ENCODE measurements at places on chromosomes 11 and 22.

- DNase-seq, result no peak
Observed at GRCh38 chr11:19664886-19665548, 47.6 kb upstream of the NAV2 start.

DNA sequence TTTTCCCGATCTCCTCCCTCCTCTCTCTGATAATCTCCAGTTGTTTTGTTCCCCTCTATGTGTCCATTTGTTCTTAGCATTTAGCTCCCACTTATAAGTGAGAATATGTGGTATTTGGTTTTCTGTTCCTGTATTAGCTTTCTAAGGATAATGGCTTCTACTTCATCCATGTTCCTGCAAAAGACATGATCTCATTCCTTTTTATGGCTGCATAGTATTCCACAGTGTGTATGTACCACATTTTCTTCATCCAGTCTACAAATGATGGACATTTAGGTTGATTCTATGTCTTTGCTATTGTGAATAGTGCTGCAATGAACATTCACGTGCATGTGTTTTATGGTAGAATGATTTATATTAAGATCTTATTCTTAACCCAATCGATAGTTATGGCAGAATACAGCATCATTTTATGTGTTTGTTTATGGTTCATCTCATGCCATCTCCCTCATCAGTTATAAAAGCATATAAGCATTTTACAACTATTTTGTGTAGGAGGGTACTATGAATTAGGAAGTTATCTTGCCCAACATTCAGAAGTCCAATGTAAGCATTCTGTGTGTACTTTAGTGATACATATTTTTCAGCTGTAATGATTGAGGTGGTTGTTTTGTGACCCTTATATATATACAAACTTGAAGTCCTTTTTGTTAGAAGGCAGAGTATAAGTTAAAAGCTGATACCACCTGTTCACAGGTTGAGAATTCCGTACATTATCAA is 3.2 kb downstream of the MS4A3 start:
- no peak for DNase-seq

DNA sequence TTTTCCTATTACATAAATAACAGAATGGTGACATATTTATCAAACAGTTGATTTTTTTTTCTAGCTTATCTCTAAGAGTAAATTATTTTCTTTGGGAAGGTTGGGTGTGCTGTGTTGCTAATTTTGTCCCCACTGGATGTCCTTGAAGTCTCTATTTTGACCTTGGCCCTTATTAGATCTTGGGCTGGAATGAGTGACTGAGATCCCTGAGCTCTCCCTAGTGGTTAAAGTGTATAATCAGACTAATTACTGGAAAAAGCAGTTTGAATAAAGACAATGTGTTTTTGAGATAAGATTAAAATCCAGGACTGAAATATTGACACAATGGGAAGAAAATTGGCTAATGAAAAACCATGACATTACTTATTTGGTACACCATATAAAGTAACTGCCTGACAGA is 56.1 kb downstream of the AASDHPPT start:
- DNase-seq, result no peak

- DNase-seq, result no peak
Observed at GRCh38 chr11:67041602-67042001, 15.0 kb upstream of the RHOD start.

DNA sequence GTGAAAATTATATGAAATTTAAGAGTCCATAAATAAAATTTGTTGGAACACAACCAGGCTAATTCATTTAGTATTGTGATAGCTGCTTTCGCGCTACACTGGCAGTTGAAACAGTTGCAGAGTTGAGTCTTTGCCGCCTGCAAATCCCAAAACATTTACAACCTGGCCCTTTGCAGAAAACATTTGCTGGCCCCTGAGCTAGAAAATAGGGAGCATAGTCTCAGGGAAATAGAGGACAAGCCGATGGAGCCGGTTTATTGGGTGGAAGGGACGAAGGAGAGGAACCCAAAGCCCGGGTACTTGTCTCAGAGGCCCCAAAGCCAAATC is 527 bp upstream of the SAC3D1 start:
- no peak for DNase-seq

DNA sequence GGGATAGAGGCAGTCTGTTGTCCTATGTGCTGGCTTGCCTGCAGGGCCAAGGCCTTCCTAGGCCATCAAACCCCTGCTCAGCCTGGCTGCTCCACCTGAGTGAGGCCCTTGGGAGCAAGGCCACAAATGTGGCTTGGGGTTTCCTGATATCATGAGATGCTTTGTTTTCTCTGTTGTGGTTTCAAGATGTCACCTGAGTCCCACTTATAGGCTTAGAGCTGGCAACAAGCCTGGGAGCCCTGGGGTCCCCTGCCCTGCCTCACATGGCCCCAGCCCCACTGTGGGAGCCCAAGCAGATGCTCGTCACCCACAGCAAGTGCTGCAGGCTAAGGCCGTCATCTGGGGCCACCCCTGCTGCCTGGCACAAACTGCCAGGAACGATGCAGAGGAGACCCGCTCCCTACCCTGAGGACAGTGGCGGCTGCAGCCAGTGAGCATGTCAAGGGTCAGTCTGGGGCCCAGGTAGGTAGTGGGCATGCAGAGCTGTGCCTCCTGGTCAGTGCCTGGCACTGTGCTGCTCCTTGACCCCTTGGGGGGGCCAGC is 75.4 kb upstream of the KCNQ1OT1 start:
- DNase-seq, result no peak

DNA sequence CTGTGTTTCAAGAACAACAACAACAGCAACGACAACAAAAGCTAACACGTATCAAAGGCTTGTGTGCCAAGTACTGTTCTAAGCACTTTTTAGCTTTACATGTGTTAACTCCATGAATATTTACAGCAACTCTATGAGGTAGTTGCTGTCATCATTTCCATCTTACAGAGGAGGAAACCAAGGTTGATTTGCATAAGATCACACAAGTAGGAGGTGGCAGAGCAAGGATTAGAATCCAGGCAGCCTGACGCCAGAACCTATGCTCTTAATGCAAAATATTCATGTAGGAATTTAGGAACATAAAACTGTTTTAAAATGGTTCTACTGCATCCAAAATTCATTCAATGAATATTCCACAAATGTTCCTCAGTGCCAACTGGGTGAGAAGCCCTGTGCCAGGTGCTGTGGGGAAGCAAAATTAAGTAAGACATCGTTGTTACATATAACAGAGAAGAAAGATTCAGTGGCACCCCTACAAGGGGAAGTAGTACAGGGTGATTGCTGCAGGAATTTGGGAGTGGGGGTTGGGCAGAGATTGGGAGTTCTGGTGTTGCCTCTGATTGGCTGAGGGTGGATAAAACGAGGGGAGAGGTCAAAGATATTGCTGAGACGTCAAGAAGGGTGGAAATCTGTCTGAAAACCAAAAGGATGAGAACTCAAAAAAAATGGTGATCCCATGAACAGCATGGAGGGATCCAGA is 86.1 kb upstream of the ARHGAP20 start:
- DNase-seq, result no peak

- no peak for DNase-seq
Observed at GRCh38 chr11:47028195-47029093, 91.9 kb downstream of the CSTPP1 start.

- no peak for DNase-seq
Observed at GRCh38 chr11:109783840-109784239, 309.4 kb upstream of the ZC3H12C start.

GRCh38 chr22:41782316-41782715 is 18.2 kb upstream of the CCDC134 start:
- DNase-seq, result peak; percentile 22

DNA sequence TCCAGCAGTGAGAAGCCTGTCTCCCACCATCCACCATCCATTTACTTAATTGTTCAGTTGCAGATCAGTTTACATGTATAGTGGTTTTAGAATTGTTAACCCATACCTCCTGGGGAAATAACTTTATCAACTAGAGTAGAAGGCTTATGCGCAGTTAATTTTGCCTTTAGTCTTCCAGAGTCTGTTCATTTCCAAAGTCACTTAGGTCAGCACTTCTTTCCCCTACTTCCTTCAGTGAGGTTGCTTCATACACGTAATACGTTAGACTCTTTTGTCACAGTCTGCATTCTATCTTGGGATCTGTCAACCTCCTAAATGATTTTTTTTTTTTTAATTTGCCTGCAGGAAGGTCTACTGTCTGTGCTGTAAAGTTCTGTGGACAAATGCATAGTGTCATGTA is 495.6 kb upstream of the ISX start:
- DNase-seq, result no peak

DNA sequence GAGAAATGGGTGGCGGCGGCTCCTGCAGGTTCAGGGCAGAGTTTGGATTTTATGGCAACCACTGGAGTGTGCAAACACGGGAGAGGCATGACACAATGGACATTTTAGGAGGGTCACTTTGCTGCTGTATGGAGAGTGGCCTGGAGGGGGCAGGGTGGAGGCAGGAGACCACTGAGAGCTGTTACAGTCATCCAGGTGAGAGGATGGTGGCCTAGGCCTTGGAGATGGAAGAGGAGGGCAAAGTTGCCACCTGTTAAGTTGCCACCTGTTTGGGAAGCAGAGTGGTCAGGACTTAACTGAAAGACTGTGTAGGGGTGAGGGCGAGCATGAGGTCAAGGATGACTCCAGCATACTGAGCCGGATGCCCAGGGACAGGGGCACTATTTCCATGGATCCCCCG is 2.3 kb upstream of the RAD9A start:
- DNase-seq, result peak; percentile 53

DNA sequence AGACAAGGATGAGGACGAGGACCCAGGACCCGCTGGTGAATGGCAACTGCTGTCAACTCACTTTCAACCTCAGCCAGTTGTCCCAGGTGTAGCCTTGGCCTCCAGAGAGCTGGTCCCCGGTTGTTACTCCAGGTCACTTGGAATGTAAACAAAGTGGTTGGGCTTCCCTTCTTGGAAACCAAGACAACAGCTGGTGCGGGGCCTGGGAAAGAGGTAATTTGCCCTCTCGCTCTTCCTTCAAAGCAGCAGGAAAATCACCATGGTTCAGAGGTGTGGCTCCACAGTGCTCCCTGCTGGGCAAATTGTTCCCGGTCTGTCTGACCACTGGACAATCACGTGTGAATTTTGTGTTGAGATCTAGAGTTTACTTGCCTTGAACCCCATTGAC is 15.0 kb downstream of the SLC1A2 start:
- DNase-seq, result no peak

DNA sequence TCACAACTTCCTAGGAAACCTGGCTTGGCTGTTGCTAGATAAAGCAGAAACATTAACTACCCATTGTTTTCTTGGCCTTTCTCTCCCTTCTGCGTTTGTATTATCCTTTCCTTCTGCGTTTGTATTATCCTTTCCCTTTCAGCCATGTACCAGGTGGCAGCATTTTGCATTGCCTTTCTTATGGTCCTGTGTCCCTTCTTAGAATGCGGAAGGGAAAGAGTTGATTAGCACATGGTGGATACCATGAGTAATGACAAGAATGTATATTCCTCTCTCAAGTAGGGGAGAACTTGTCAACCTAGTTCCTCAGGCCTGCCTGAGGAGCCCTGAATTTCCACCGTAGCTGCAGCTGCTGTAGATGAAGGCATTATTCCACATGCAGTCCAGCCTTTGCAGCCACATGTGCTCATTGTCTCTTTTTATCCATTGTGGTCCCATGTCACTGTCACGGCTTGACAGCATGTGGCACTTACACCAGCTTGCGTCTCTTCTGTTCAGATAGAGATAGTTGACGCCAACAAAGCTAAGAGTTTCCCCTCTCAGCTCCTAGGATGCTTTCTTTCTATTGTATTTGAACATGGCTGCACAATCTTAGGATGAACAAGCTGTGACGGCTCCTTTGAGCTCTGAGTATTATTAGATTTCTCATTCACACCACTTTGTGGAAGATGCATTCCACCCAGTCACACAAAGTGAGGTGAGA is 44.8 kb downstream of the SLN start:
- no peak for DNase-seq

DNA sequence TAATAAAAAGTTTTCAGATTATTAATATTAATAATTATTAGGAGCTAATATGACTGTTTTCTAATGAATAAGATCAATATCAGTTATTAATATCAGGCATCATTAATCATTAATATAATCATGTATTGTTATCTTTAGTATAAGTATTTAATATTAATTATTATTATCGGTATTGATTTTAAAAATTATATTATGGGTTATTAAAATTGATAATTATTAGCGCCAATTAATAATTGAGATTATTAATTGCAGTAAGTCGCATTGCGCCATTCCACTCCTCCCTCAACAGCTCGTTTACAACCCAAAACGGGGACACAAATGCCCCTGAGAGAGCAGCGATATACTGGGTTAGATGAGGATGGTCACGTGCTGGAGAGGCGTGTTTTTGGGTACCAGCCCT is 20.2 kb downstream of the XNDC1N start:
- no peak for DNase-seq

- DNase-seq, result no peak
Observed at GRCh38 chr11:1221848-1222311, 986 bp upstream of the MUC5B start.

- no peak for DNase-seq
Observed at GRCh38 chr22:32723643-32724042, 77.9 kb upstream of the TIMP3 start.

- no peak for DNase-seq
Observed at GRCh38 chr11:129387434-129387833, 11.8 kb downstream of the BARX2 start.

DNA sequence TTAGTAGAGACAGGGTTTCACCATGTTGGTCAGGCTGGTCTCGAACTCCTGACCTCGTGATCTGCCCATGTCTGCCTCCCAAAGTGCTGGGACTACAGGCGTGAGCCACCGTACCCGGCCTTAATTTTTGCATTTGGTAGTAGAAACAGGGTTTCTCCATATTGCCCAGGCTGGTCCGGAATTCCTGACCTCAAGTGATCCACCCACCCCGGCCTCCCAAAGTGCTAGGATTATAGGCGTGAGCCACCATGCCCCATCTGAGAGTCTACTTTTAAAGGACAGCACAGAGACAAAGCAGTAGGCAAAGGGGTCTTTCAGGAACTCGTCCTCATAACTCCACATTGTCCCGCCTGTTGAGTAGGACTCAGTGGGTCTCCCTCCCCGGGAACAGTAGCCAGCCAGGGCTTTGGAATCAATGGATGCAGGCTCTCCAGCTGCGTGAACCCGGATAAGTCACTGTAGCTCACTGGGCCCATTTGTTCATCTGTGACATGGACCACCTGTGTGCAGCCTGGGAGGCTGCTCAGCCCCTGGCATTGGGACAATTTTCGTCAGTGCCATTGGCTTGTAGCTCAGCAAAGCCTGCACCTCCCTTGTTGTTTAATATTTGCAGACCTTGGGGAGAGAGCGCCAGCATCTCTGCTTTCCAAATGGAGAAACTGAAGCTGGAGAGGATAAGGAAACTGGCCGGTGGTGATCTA is 86.1 kb downstream of the ARHGAP8 start:
- DNase-seq, result no peak

GRCh38 chr11:72842126-72842525 is 27.9 kb downstream of the ATG16L2 start:
- DNase-seq, result no peak

DNA sequence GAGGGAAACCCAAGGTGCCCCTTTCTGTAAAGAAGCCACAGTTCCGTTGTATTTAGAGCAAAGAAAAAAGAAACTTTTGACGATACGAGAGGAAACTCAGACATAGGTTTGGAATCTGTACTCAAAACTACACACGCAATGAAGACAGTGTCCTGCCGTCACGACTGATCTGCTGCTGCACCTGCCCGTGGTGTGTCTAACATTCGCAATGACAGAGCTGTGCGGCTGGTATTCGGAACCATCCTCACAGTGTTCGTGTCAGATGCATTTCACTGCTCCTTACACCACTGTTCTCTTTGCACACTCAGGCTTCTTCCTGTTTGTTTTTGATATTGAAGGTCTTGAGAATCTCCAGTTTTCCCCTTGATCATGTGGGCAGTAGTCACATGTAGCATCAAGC is 84.8 kb downstream of the RTL6 start:
- DNase-seq, result no peak
